CD4-positive, alpha-beta T cell treated with Interleukin-4 for 4 hours (primary cell): ENCODE measurements at places on chromosomes 1 and 21.

DNA sequence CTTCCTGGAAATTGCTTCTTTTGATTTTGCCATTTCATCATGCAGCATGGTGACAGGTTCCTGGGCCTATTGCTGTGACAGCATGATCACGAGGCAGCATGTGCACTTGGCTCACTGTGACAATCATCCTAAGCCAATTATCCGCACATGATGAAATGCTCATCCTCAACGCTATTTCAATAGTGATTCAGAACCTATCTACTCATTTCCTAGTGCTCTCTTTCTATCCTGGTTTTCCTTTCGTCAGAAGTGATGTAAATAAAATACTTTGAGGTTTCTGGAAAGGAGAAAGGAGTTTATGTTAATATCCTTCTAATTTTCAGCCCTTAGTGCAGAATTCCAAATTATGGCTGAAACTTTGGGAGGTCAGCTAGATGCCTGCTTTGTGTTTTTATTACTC, 110.6 kb upstream of the ADAMTS5 start:
- DNase-seq: no peak

DNA sequence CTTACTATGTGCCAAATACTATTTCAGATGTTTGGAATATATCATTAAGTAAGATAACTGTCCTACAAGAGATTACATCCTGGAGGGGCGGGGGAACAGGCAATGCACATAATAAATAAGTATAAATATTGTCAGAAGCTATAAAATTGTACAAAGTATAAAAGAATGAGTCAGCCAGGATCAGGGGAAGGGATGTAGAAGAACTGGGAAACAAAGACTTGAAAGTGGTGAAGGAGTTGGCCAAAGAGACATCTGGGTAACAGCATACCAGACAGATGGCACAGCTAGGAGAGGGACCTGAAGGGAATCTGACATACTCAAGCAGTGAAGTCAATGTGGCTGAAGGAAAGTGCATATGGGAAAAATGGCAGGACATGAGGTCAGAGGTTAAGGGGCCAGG, 53.9 kb downstream of the CYYR1 start:
- no peak for DNase-seq

- no peak for DNase-seq
These were observed 35.9 kb downstream of the USP24 start for GRCh38 chr1:55179177-55179835.

DNA sequence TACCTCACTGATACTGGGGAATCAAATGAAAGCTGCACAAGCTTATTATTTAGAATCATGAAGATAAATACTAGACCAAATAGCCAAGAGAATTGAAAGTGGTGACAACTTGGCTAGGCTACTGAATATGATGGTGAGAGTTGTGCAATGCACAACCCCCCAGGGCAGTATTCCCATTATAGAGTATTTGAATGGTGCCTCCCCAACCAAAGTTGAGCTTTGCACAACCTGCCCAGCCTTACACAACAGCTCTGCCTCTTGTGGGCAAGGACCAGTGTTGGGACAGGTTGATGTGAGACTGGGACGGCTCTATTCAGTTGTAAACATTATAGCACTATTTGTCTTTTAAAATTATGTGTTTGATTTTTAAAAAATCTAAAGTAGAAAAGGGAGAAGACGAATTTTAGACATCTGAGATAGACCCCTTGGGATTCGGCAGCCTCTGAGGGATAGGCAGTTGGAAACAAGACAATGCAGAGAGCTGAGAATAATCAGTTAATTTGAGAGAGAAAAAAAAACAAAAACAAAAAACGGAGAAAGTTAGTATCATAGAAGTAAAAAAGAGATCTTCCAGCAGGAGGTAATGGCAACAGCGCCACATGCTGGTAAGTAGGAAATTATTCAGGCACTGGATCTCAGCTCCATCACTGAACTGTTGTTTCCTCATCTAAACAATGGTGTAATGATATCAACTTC, 91.0 kb upstream of the KCNA3 start:
- DNase-seq: peak; percentile 71

DNA sequence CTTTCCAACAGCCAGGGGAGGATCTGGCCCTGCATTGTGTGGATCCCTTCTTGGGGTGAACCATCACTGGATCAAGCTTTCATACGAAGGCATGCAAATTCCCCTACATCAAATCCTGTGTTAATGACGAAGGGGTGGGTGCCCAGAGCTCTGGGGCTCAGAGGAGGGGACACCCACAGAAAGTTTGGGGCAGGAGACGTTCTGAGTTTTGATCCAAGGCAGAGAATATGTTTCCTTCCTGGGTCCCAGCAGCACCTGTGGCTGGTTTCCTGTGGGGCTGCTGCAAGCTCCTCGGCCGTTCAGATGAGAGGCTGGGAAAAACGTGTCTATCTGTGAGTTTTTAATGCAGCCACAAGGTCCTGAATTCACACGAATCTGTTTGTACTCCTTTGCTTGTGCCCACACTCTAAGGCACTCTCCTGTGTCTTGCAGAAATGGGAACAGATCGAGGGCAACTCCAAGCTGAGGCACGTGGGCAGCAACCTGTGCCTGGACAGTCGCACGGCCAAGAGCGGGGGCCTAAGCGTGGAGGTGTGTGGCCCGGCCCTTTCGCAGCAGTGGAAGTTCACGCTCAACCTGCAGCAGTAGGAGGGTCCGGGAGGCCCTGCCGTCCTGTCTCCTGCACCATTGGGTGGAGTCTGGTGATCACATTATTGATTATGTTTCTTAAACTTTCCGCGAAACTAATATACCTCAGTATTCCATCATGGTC, 147.1 kb downstream of the PGBD5 start:
- DNase-seq: no peak

- DNase-seq: no peak
These were observed 72.4 kb downstream of the CASZ1 start for GRCh38 chr1:10724052-10724494.

DNA sequence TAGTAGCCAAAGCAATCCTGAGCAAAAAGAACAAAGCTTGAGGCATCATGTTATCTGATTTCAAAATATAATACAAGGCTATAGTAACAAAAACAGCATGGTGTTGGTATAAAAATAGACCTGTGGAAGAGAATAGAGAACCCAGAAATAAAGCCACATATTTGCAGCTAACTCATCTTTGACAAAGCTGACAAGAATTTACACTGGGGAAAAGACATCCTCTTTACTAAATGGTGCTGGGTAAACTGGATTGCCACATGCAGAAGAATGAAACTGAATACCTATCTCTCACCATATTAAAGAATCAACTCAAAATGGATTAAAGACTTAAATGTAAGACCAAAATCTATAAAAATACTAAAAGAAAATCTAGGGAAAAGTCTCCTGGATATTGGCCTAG, 59.5 kb upstream of the CD55 start:
- DNase-seq: no peak

GRCh38 chr1:20184997-20185833, 681 bp upstream of the UBXN10 start:
- DNase-seq: peak; percentile 65

DNA sequence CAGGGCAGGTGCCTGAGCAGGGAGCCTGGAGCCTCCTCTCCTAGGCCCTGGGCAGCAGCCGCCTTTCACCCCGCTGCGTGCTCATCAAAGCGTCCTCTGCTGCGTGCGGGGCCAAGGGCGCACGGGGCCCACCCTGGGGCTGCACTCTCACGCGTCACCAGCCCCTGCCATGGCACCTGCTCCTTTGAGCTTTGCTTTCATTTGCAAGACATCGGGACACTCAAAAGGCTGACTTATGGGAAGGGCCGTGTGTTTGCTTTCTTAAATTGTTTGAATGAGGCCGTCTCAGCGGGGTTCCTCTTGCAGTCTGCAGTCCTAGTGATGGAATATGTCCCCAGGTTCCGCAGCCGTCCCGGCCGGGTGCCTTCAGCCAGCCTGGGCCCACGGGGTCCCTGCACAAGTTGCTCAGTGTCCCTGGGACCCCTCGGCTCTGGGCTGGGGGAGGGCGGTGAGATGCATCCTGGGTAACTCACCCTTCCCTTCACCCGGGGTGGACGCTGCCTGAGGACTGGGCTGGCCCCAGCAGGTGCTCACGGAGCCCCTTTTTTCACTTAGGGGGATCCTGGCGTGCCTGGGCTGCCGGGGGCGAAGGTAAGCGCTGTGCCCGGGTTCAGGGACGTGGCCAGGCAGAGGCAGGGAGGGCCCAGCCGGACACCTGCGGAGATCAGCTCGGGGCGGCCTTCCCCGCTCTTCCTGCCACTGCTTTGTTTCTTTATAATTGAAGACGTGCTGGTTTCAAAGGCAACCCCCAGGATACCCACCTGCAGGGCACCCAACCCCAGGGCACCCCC, 53.1 kb downstream of the SLC19A1 start:
- no peak for DNase-seq

DNA sequence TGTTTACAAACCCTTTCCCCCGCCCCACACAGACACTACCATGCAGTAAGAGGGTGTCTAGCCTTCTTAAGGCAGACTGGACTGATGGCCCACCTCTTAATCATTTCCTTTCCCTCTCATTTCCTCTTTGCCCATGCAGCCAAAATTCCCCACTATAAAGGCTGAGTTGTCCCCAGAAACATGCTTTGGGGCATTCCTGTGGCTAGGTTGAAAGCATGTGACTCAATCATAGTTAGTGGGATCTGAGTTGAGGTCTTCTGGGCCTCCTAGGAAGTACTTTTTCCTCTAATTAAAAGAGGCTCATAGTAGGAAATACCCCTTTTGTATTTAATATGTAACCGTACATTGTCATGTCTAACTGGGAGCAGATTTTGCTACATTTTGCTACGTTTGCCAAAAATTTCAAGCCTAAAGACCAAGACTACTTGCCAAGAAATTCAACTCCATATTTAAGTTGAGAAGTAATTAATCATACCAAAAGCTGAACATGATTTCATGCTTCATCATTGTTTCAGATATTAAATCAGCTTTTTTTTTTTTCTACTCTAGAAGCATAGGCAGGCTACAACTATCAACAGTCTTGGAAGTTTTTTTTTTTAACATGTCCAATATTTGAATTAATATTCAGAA, 174.7 kb downstream of the ADGRL4 start:
- no peak for DNase-seq

DNA sequence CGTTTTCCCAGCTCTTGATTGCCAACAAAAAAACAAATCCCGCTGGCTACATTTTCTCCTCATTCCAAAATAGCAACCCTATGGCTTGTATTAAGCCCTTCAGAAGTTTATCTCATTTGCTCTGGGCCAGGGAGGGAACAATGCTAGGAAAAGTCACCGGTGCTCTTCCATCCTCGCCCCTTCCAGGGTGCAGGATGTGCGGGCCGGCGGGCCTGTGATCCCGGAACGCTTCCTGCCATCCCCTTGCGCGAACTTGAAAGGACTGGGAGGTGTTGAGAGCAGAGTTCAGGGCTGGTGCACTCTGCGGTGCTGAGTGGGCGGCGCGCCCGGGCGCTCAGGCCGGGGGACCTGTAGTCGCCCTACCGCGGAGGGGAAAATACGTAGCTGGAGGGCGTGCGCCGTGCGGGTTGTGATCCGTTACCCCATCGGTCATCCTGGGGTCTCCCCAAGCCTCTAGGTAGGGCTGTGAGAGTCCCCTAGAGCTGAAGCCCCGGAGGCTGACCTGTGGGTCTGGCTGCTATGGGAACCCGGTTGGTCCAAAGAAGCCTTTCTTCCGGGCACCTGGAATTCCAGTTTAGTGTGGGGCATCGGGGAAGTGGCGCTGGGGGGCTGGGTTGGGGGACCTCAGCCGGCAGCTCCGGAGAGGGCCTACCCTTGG, 13.1 kb downstream of the NR5A2 start:
- DNase-seq: no peak

DNA sequence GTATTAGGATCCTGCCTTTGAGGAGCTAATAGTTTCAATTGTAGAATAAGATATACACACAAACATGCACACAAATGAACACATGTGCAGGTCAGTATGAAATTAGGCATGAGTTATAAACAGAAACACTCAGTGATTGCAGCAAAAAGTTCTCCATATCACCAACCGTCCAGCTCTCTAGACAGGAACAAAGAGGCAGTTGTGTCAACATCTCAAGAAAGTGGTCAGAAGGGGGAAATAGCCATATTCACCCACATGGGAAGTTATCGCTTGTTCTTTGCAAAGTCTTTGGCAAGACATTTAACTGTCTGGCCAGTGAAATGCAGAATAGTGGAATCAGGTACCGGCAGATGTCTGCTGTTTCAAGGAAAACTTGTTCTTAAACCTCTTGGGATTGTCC, 29.4 kb upstream of the PIGC start:
- no peak for DNase-seq

GRCh38 chr1:101506541-101507164, 269.8 kb downstream of the S1PR1 start:
- DNase-seq: peak; percentile 55

- DNase-seq: no peak
These were observed 8.0 kb downstream of the RGL1 start for GRCh38 chr1:183812686-183813569.

- DNase-seq: no peak
These were observed 69.2 kb upstream of the KIF26B start for GRCh38 chr1:245085508-245086095.

DNA sequence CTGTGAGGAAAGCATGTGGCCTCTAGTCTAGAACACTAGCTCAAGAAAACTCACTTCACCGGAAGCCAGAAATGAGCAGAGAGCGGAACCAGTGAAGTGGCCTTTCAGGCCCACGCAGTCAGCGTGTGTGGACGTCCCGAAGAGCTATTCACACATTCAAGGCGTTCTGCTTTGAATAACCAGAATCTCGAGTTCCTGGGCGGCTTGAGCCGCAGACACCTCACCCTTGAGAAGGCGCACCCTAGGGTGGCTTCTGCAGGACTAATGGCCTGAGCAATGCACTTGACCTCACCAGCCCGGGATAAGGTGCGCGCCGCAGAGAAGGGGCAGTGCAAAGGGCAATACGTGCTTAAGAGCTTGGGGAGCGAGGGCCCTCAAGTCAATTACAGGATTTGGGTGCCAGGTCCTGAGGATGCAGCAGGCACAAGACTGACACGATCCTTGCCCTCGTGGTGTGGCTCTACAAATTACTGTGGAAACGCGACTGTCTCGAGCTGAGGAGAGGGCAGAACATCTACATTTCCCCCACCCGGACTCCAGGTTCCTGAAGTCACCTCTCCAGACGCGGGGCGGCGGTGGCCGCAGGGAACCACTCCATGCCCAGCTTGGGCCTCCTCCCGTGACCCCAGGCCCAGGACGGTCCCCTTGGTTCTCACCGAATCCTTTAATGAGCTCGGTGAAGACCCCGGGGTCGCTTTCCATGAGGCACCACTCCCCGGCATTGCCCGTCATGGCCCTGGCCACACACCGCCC, 455 bp downstream of the UCHL5 start:
- peak; percentile 59 for DNase-seq
